IPS DF 6.9 (cell line): ENCODE measurements at places on chromosomes 6 and 20.

DNA sequence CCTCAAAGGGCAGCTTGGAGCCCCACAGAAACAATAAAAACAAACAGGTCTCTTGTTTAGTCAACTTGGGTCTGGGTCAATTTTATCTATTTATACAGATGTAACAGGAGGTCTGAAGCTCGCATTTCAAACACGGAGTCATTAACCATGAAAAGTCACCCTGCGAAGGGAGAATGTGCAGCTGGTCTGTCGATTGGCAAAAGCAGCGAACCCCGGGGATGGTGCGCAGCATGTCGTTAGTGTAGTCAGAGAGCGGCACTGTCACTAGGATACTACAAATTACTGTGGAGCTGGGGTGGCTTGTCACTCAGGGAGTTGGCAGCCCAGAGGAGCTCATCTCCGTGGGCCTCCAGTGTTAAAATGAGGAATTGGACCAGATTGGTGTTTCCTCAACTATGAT, 190.4 kb upstream of the ARG1 start:
- H3K36me3 ChIP-seq = no peaks in the 10 kb centered on the region
- no peak for DNase-seq
- H3K4me3 ChIP-seq = no peak overlapping the region
- no peak overlapping the region for H3K27ac ChIP-seq

DNA sequence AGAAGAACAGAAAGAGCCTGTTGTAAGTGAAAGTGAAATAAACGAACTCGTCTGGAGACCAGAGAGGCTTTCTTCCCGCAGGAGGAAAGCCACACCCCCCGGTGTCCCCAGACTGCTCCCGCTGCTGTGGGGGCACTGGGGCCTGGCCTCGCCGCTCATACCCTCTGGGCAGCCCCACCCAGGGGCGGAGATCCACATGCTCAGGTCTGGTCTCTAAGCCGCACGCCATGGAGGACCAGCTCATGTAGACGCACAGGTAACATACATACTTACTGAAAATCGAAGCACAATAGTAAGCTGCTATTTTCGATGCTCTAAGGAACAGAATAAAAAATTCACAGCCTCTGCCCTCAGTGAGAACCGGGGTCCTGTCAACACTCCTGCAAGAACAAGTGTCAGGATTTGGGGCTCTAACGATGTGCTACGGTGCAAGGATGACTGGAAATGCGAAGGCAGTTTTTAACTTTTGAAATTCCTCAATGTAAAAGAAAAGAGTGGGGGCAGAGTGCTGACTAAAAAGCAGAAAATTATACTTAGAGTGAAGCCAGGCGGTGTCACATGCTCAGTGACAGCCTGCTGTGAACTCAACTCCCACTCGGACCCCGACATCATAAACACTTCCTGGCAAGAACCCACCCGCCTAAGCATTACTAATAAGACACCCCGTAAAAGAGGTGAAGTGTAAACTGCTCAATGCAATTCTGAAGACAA, 110.5 kb downstream of the IRF4 start:
- H3K27ac ChIP-seq = no peak overlapping the region
- H3K36me3 ChIP-seq = peaks cover 2% of the 10 kb centered on the region
- no peaks in the 10 kb centered on the region for H3K4me1 ChIP-seq
- no peak overlapping the region for H3K4me3 ChIP-seq
- DNase-seq = no peak

DNA sequence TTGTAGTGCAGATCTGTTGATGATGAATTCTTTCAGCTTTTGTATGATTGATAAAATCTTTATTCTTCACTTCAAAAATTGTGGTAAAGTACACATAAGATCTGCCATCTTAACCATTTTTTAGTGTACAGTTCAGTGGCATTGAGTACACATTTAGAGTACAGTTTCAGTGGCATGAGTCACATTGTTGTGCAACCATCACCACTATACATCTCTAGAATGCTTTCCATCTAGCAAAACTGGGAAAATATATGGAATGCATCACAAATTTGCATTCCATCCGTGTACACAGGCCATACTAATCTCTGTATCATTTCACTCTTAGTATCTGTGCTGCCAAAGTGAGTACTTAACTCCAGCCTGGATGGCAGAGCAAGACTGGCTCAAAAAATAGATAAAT, 28.7 kb downstream of the SIRPD start:
- H3K4me3 ChIP-seq = no peak overlapping the region
- no peak overlapping the region for H3K27ac ChIP-seq
- H3K27me3 ChIP-seq = no peaks in the 10 kb centered on the region
- no peaks in the 10 kb centered on the region for H3K36me3 ChIP-seq

DNA sequence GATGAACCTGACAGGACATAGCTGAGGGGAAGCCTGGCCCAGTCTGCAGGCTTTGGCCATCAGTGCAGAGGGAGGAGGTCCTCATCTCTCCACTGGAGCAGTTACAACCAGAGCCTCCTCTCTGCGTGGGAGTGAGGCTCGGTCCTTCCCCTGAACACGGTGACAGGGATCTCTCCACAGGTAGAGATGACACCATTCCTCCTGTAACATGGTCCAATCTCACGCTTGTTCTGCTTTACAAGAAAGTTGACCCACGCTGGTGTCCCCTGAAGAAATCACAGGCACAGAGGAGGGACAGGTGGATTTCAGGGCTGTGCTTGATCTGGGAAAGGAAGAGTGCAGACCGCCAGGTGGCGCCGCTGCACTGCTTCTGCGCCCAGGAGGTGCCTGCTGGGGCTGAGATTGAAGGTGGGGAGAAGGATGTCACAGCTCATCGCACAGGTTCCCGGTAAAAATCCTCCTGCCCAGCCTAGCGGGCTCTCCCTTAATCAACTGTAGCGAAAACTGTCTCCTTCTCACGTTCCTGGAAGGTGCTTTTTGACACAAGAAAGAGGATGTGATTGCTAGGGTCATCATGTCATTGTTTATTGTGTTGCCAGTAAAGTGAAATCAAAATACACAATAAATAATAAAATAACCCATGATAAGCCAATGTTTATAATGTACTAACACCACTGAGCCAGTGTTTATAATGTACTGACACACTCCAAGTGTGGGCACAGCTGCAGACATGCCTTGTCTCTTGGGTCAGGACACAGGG, 20.4 kb downstream of the HLA-G start:
- DNase-seq = peak; percentile 82
- no peaks in the 10 kb centered on the region for H3K36me3 ChIP-seq
- H3K27ac ChIP-seq = no peak overlapping the region
- H3K4me1 ChIP-seq = no peaks in the 10 kb centered on the region

DNA sequence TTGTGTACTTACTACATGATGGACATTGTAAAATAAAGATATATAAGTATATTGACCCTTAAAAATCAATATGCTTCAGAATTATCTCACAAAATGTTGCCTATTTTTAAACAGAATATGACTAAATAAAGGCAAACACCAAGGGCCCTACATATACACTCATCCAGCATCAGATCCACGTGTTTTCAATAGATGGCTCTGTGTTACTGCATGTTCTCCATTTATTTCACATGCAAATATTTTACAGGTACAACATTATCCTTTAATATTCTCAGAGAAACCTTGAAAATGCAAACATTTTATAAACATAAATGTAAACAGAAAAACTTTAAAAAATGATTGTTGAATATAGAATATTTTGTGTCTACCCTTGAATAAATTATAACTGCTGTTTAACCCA, 2.9 kb upstream of the KHDRBS2 start:
- H3K4me3 ChIP-seq = no peak overlapping the region
- no peaks in the 10 kb centered on the region for H3K36me3 ChIP-seq
- H3K4me1 ChIP-seq = no peaks in the 10 kb centered on the region
- no peak overlapping the region for H3K27ac ChIP-seq

- H3K27ac ChIP-seq = no peak overlapping the region
- peak overlapping the region; percentile 25; the same call in 1 of the 2 replicates for H3K4me3 ChIP-seq
- no peaks in the 10 kb centered on the region for H3K4me1 ChIP-seq
- peak; percentile 39 for DNase-seq
Measured at GRCh38 chr6:131250122-131250521, 114.9 kb downstream of the AKAP7 start.

- H3K27me3 ChIP-seq = no peaks in the 10 kb centered on the region
- H3K27ac ChIP-seq = no peak overlapping the region
- DNase-seq = peak; percentile 55
- H3K4me1 ChIP-seq = no peaks in the 10 kb centered on the region; the same call in 1 of the 2 replicates
- no peaks in the 10 kb centered on the region for H3K36me3 ChIP-seq
- no peak overlapping the region for H3K4me3 ChIP-seq
Measured at GRCh38 chr6:41846666-41847237, 48.4 kb downstream of the USP49 start.

GRCh38 chr20:22438926-22439325, 145.4 kb downstream of the FOXA2 start:
- no peaks in the 10 kb centered on the region for H3K36me3 ChIP-seq
- no peaks in the 10 kb centered on the region for H3K27me3 ChIP-seq

- no peaks in the 10 kb centered on the region for H3K36me3 ChIP-seq
- H3K27me3 ChIP-seq = no peaks in the 10 kb centered on the region
- no peak for DNase-seq
- peaks cover 7% of the 10 kb centered on the region for H3K4me1 ChIP-seq
Measured at GRCh38 chr6:25366903-25367545, 87.8 kb downstream of the CARMIL1 start.

GRCh38 chr20:48238326-48238725, 453.0 kb upstream of the SULF2 start:
- no peak overlapping the region for H3K4me3 ChIP-seq
- DNase-seq = no peak
- no peak overlapping the region for H3K27ac ChIP-seq
- H3K27me3 ChIP-seq = no peaks in the 10 kb centered on the region
- no peaks in the 10 kb centered on the region for H3K36me3 ChIP-seq

- H3K27ac ChIP-seq = no peak overlapping the region
- no peaks in the 10 kb centered on the region for H3K27me3 ChIP-seq
- no peaks in the 10 kb centered on the region for H3K36me3 ChIP-seq
- H3K4me1 ChIP-seq = no peaks in the 10 kb centered on the region; the same call in 1 of the 2 replicates
Measured at GRCh38 chr6:30397697-30398096, 52.7 kb downstream of the RPP21 start.

DNA sequence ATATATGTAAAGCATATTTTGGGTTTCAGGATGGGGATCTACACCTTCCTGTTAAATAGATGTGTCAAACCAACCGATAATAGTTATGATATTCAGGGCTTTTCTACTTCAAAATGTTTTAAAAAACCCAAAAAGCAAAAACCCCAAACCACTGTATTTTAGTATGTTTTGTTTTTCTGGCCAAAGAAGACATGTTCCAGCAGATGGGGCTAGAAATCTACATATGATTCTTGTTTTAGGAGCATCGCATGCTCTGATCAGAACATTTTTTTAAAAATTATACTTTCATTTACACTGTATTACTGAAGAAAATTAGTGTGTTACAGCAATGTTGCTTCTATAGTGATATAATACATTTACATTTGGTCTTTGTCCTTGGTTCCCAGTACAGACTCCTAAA, 11.0 kb downstream of the RMND1 start:
- H3K4me3 ChIP-seq = no peak overlapping the region
- no peaks in the 10 kb centered on the region for H3K27me3 ChIP-seq
- no peak for DNase-seq
- H3K4me1 ChIP-seq = no peaks in the 10 kb centered on the region
- no peak overlapping the region for H3K27ac ChIP-seq

- H3K27me3 ChIP-seq = no peaks in the 10 kb centered on the region
- H3K27ac ChIP-seq = no peak overlapping the region
- H3K4me1 ChIP-seq = no peaks in the 10 kb centered on the region
- no peak overlapping the region for H3K4me3 ChIP-seq
- DNase-seq = no peak
Measured at GRCh38 chr6:75381877-75382633, 97.5 kb upstream of the TMEM30A start.

DNA sequence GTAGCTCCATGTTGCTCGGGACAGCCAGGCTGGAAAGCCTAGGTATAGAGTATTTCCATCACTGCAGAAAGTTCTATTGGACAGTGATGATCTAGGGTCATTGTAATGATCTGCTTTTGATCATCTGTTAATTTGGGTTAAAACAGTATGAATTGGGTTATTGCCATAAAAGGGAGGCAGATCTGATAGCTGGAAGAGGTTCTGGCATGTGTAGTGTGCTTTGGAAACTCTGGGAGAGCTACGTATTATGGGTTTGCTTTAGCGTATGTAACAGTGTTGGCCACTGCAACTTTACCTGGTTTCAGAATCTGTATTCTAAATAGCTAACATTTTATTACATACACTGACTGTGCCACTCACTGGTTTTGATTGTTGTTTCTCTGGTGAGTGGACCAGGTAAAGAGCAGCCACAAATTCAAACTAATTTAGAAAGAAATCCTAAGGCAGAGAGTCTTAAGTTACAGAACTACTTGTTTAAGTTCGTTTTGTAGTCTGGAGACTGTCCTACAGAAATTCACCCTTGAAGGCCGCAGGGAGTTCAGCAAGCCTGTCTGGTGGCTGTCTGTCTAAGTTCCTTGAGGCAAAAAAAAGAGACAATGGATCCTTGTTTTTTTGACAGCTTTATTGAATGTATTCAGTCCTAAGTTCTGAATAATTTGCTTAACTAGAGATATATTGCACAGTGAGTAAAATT, 300.3 kb downstream of the PRL start:
- no peak overlapping the region for H3K27ac ChIP-seq
- H3K4me1 ChIP-seq = no peaks in the 10 kb centered on the region
- H3K4me3 ChIP-seq = no peak overlapping the region
- DNase-seq = no peak
- peaks cover 2% of the 10 kb centered on the region; the same call in 1 of the 2 replicates for H3K36me3 ChIP-seq

DNA sequence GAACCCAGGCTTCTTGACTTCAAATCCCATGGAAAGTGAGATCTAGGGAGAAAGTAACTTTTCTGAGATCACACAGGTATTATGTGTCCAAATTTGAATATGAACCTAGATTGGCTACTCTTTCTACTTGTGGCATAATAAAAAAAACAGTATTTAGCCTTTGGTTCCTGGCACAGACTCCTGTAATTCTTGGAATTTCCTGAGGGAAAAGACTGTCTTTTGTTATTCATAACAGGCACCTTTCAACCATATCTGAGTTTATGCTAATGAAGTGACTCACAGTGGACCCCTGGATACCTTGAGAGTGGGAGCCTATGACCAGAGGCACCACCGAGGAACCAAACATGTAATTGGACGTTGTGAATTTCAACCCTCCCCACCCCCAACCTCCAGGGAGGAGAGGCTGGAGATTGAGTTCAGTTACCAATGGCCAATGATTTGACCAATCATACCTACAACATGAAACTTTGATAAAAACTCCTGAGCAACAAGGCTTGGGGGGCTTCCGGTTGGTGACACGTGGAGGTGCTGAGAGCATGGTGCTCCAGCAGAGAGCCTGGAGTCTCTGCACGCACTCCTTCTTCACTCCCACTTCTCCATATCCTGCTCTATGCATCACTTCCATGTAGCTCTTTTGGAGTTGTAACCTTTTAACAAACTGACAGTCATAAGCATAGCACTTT, 48.8 kb downstream of the LAMA4 start:
- DNase-seq = peak; percentile 27
- H3K4me1 ChIP-seq = no peaks in the 10 kb centered on the region; the same call in 1 of the 2 replicates

- H3K27ac ChIP-seq = no peak overlapping the region
- H3K36me3 ChIP-seq = no peaks in the 10 kb centered on the region
- no peak overlapping the region for H3K4me3 ChIP-seq
- H3K4me1 ChIP-seq = peaks cover 7% of the 10 kb centered on the region; the same call in 1 of the 2 replicates
- H3K27me3 ChIP-seq = no peaks in the 10 kb centered on the region
- DNase-seq = peak; percentile 47
Measured at GRCh38 chr6:15017261-15017660, 228.6 kb upstream of the JARID2 start.
